ENCODE measurements at places on chromosomes 11 and 22.

DNA sequence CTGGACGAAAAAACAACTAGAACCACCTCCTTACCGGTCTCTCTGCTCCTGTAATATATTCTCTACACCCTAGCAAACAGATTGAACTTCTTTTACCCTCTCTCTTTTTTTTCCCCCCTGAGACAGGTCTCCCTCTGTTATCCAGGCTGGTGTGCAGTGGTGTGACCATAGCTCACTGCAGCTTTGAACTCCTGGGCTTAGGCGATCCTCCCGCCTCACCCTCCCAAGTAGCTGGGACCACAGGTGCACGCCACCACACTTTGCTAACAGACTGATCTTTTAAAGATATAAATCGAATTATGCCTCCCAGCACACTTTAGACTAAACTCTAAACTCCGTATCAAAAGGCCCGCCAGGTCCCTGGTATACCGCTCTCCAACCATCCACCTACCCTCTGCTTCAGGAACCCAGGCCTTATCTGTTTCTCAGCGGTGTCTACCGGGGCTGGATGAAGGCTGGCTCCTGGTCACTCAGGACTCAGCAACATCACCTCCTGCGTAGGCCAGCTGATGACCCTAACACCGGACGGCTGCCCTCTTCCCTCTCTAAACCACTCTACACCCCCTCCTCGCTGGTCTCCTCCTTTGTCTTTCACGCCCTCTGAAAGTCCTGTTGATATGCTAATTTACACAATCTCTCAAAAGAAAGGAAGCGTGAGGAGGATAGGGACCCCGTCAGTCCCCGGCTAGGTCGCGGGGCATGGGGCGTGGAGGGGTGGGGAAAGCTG, 745 bp downstream of the C22orf39 start:
- DNase-seq: no peak

GRCh38 chr11:65400307-65401072, 14.1 kb downstream of the FRMD8 start:
- DNase-seq: no peak

DNA sequence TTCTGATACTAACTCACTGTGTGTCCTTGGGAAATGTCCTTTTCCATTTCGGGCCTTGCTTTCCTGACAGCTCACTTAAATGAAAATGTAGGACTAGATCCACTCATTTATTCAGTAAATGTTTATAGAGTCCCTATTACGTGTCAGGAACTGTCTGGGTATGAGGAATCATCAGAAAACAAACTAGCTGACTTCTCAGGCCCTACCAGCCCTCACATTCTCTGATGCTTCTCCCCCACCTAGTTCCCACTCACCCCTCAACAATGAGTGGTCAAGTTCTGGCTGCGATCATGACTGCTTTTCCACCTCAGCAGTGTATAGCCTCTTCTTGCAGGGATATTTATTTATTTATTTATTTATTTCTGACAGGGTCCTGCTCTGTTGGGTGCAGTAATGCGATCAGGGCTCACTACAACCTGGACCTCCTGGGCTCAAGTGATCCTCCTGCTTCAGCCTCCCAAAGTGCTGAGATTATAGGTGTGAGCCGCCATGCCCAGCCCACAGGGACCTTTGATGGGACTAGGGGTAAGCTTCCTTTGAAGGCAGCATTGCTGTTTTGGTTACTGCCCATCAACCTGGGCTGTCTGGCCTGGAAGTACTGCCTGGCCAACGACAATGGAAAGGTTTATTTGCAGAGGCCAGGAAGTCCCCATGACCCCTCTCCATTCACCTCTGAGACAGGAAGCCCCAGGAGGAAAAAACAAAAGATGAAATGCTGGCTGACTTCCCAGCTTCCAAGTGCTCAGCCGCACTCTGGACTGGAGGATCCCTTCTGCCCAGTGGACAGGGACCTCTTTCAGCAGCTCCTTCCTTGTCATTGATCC, 33.1 kb upstream of the POLD3 start:
- DNase-seq: no peak

GRCh38 chr11:100932474-100933100, 197.0 kb downstream of the PGR start:
- no peak for DNase-seq

DNA sequence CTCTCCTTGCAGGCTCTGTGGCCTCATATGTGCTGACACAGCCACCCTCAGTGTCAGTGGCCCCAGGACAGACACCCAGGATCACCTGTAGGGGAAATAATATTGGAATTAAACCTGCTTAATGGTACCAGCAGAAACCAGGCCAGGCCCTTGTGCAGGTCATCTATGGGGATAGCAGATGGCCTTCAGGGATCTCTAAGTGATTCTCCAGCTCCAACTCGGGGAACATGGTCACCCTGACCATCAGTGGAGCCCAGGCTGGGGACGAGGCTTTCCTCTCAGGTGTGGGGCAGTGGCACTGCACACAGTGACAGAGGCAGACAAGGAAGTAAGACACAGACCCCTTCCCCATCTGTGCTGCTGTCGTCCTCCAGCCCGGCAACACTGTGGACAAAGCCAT, 16.9 kb downstream of the GGTLC2 start:
- DNase-seq: no peak

DNA sequence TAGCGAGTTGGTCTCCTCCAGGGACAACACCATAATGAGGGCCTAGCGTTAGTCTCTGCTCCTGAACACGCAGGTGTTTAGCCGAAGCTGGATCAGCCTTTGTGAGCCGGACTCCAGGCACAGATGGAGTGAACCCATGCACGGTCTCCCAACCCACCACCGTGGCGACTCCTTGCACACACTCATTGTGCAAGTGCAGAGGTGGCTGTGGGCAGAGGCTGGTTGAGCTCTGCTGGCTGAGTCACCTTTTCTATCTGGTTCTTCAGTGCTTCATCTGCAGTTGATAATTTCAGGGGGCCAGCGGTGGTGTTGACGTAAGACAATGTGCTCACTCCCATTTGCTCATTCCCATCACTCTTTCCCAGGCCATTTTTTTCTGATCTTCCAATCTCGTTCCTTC, 72.1 kb upstream of the SLC22A12 start:
- peak; percentile 5 for DNase-seq

DNA sequence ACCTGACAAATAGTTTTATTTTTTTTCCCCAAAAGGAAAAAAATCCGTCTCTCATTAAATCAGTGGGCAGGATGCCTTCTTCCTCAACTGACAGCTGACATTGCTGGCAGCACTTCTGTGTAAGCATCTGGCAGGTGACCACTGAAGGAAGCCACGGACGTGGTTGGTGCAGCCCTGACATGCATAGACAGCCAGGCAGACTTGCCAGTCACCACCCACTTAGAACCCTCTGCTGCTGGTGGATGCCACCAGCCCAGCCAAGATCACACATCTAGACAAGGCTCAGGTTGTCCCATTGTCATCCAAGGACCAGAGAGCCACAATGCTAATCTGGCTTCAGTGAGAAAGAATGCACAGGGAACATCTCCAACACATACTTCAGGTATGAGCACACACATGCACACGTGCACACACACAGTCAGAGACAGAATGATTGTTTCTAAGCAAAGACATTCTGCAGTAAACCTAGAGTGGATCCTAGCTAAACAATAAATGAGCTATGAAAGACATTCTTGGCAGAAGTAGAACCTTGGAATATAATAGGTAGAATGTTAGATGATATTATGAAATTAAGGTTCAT, 49.8 kb upstream of the BMAL1 start:
- no peak for DNase-seq

- no peak for DNase-seq
Observed at GRCh38 chr11:79396674-79397073, 44.2 kb downstream of the TENM4 start.

- DNase-seq: peak; percentile 40
Observed at GRCh38 chr11:12195768-12196167, 85.4 kb downstream of the MICAL2 start.

DNA sequence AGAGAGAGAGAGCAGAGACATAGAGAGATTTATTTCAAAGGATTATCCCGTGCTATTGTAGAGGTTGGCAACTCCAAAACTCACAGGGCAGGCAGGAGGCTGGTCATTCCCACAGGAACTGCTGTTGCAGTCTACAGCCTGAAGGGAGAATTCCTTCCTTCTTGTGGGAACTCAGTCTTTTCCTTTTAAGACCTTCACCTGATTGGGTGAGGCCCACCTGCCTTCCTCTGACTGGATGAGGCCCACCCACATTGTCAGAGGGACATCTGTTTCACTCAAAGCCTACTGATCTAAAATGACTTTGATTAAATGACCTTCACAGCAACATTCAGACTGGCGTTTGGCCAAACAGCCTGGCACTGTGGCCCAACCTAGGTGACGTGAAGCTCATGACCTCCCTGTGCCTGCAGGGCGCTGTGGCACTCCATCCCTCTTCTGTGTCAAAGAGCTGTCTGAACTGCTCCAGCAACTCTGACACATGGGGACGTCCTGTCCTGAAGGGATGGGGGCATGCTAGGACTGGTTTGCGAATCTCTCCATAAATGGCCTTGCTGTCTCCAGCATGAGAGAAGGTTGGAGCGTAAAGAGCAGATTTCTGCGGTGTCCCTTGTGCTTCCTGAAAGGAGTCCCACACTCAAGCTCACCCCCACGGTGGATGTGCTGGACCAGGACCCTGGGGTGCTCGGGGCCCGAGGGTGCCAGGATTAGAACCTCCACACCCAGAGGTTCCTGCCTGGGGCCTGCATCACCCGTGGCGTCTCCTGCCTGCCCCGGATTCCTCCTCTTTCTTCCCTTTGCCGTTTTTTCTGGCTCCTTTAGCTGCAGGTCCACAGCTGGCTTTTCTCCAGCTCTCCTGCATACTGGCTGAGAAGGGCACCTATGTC, 20.7 kb downstream of the KRTAP5-5 start:
- DNase-seq: no peak

DNA sequence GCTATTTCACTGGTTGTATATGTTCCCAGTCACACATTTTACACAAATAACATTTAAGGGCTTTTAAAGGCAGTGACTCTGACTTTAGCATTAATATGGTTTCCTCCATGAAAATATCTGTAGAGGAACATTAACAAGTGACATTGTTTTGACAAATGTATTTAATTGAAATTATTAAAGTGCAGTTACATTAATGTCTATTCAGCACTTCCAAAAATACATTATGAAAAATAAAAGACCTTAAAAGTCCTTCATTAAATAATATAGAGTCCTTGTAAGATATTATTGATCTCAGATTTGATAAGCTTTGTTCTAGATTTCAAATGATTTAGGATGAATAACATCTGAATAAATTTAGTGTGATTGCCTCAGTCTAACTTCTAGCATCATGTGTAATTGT, 951.9 kb upstream of the CHORDC1 start:
- DNase-seq: no peak

Data from stimulated activated CD4-positive, alpha-beta T cell treated with anti-CD3 and anti-CD28 coated beads, Interleukin-2, amount 100 ng/mL, for 24 hours (primary cell).